ENCODE measurements at places on chromosomes 11 and 22.

- DNase-seq: no peak
Observed at GRCh38 chr11:108732395-108732794, 67.5 kb downstream of the DDX10 start.

GRCh38 chr11:114438303-114438702, 964 bp upstream of the REXO2 start:
- no peak for DNase-seq

- no peak for DNase-seq
Observed at GRCh38 chr11:59417023-59417422, 9.2 kb downstream of the OR5A2 start.

- peak; percentile 38 for DNase-seq
Observed at GRCh38 chr11:60265373-60266214, 14.9 kb upstream of the MS4A4A start.

DNA sequence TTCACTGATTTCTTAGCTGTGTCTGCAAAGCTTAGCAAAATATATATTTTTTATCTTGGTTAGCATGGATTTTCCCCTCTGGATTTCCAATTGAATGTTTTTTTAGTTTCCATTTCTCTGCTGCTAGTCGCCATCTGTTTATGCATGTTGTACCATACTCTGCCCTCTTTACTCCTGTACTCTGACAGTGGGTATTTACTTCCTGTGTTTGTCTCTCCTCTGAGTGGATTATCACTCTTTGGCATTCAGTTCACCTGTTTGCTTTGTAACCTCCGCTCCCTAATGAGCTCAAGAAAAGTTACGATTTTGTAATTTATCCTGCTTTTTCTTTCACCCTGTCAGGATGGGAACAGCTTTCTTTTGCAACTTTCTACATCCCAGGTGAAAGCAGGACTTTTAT, 59.1 kb downstream of the PDHX start:
- no peak for DNase-seq

GRCh38 chr22:32475468-32476010, 928 bp downstream of the FBXO7 start:
- peak; percentile 71 for DNase-seq

All from adrenal gland (tissue), 19 donors.